Mucosa of descending colon (tissue), 3 donors: ENCODE measurements at places on chromosomes 1 and 21. TPM values are rescaled to one million over a fixed set of nuclear protein-coding genes. Genes with fewer than 3 reads are reported as not detected.

DNA sequence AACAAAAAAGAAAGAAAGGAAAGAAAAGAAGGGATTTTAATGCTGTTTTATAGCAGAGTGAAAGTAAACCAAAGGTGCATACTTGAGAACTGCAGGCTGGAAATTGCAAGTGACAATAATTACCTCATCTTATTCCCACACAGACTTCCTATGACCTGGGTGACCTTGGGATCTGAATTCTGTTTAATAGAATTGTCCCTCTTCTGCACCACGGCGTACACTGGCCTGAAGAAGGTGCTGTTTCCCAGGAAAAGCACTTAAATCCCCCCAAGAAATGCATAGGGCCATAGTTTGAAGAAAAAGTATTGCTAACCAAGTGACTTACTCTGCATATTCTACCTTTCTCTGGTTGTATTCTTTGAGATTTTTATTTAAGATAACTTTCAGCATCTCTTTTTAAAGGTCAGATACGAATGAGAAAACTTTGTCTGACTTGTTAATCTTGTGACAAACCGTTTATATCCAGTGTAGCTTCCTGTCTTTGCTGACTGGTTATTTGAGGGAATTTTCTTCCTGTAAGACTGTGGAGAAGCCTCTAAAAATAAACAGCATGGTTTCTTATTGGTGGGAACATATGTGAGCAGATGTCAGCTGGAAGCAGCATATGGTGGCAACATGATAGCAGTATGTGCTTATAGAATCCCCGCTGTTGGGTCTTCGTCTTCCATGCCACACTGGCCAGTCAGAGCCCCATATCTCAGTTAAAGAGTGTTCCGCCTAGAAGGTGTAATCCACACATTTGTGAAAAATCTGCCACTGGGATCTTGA is 16.3 kb downstream of the TGFB2 start:
- DNase-seq: no peak

Gene MRPS14
- total RNA-seq: 29.5 TPM

Gene FAM167B
- total RNA-seq: 3.4 TPM

Gene CELA3A
- 0.65 TPM for total RNA-seq

Gene OR2G3
- not detected for total RNA-seq
